Upper lobe of left lung (tissue), 6 donors: ENCODE measurements at places on chromosomes 6 and 20.

- H3K27me3 ChIP-seq = no peaks in the 10 kb centered on the region
- H3K4me3 ChIP-seq = no peak overlapping the region
- no peaks in the 10 kb centered on the region for H3K4me1 ChIP-seq
- no peak for DNase-seq
- H3K27ac ChIP-seq = no peak overlapping the region
Measured at GRCh38 chr6:131231103-131231502, 95.8 kb downstream of the AKAP7 start.

- no peak overlapping the region for H3K4me3 ChIP-seq
- DNase-seq = no peak
- H3K4me1 ChIP-seq = peaks cover 10% of the 10 kb centered on the region
Measured at GRCh38 chr6:15595461-15596173, 67.2 kb downstream of the DTNBP1 start.

DNA sequence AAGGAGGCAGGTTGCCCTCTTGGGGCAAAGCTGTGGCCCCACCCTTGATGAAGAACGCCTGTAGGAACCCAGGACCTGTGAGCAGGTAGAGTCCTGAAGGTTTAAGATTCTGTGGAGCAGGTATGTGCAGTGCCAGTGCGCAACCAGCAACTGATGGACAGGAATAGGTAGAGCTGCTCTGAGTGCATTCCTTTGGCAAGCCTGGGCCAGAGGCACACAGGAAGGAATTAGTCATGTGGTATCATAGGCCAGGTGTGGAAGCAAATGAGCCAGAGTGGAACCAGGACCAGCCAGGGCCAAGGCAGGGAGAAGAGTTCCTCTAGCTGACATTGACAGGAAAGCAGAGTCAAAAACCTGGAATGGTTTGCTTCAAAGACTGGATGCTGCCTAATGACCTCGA lies 1.4 kb upstream of the KHDC1 start:
- no peaks in the 10 kb centered on the region for H3K36me3 ChIP-seq
- DNase-seq = no peak
- H3K4me3 ChIP-seq = no peak overlapping the region
- H3K4me1 ChIP-seq = peaks cover 9% of the 10 kb centered on the region
- H3K27ac ChIP-seq = no peak overlapping the region

GRCh38 chr20:46031701-46032254 lies 2.8 kb downstream of the SLC12A5 start:
- H3K36me3 ChIP-seq = no peaks in the 10 kb centered on the region
- H3K27me3 ChIP-seq = peaks cover 15% of the 10 kb centered on the region
- H3K4me3 ChIP-seq = no peak overlapping the region

DNA sequence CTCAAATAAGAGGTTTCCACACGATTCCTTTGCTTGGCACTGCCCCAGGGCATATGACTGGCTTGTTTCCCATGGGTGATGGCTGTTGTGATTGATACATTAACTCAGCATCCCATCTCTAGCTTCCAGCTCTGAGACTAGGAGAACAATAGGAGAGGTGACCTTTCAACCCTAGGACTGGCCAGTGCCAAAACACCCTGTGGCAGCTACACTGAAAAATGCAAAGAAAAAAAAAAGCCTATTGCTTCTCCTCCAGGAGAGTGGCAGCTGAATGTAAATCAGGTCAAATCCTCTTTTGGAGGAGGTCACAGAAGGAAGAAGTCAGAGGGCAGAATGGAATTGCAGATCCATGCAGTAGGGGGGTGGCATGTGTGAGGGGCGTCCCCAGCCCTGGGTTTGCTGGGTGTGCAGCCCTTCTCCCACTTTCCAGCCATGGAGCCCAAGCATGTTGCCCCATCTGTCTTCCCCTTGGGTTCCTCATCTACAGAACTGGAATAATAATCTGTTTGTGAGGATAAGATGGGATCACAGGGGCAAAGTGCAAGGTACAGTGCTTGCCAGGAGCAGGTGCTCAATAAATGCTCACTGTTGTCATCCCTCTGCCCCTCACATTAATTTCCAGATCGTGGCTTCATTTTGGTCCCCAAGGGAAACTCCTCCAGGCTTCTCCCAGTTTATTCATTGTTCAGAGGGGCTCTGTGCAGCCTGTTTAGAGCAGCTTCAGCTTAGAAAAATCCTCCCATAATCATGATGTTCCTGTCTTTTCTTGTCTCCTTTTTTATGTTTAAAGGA lies 245.0 kb upstream of the RIN2 start:
- no peaks in the 10 kb centered on the region for H3K27me3 ChIP-seq
- no peak for DNase-seq

DNA sequence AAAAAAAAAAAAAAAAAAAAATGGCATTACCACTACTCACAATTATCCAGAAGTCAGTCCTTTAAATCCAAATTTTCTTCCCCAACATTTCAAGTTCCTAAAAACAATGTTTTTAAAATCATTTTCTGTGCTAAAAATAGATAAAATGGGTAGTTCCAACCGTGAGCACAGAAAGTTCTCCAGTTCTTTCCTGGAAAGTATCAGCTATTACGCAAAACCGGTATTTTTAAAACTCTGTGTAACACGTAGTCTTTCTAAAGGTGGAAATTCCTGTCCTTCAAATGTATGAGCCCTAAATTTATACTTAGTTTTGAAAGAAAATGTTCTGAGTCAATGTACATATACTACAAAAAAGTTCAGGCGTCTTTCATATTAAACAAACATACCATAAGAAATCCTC lies 83.5 kb upstream of the SCAF8 start:
- peaks cover 14% of the 10 kb centered on the region for H3K4me1 ChIP-seq
- H3K4me3 ChIP-seq = no peak overlapping the region
- H3K27ac ChIP-seq = peak overlapping the region; percentile 59
- DNase-seq = no peak

GRCh38 chr6:127515234-127515793 lies 3.8 kb downstream of the MTCL3 start:
- peaks cover 3% of the 10 kb centered on the region for H3K27me3 ChIP-seq
- peaks cover 35% of the 10 kb centered on the region for H3K4me1 ChIP-seq
- H3K4me3 ChIP-seq = peak overlapping the region; percentile 72
- DNase-seq = no peak
- no peaks in the 10 kb centered on the region for H3K36me3 ChIP-seq

DNA sequence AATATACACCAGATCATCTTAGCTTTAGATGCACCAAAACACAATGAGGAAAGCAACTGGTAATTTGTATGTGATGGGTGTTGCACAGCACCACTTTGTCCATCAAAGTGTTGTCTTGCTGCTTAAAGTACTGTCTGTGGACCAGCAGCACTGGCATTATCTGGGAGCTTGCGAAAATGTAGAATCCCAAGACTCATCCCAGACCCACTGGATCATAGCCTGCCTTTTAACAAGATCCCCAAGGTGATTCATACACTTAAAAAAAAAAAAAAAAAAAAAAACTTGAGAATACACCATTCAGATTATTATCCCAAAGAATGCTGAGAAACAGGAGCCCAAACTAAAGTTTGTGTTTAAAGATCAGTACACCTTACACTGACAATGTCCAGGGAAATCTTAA lies 123.4 kb downstream of the TASP1 start:
- H3K27ac ChIP-seq = no peak overlapping the region
- H3K27me3 ChIP-seq = no peaks in the 10 kb centered on the region
- DNase-seq = no peak

DNA sequence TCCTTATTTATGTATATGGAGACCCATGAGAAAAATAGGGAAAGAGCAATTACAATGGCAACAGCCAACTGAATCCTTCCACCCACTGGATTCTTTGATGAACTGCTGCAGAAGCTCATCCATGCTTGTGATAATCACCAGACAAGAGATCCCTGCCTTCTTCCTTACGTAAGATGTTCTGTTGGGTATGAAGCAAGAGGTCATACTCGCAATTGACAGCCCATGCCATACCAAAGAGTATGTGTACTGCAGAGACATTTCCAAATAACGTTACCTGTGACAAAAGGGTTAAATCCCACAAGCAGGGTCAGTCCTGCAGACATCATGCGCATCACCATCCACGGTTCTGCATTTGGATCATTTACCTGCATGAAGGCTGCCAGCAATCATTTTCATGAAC lies 27.8 kb downstream of the ELOVL5 start:
- no peak overlapping the region for H3K27ac ChIP-seq
- peaks cover 18% of the 10 kb centered on the region for H3K4me1 ChIP-seq
- no peak overlapping the region for H3K4me3 ChIP-seq
- no peak for DNase-seq
- H3K27me3 ChIP-seq = no peaks in the 10 kb centered on the region
- no peaks in the 10 kb centered on the region for H3K36me3 ChIP-seq

- no peak for DNase-seq
- H3K27me3 ChIP-seq = no peaks in the 10 kb centered on the region
- H3K27ac ChIP-seq = no peak overlapping the region
- H3K36me3 ChIP-seq = no peaks in the 10 kb centered on the region
Measured at GRCh38 chr6:24990236-24990845, 54.6 kb upstream of the RIPOR2 start.

DNA sequence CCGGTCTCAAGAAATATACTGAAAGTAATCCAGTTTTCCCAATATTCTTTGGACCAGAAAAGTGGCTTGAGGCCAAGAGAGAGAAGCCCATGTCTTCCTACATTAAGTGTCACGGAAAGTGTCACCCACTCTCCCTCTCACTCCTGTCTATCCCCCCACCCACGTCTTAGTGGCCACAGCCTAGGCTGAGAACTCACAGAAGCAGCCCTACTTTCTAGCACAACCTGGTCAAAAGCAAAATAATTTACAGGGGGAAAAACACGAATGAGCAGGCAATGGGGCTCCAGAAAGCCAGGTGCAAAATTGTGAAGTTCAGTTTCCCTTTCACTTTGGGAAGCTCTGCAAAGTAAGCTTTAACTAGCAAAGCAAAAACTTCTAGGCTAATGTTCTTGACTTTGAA lies 118.0 kb downstream of the OPRM1 start:
- H3K4me1 ChIP-seq = peaks cover 18% of the 10 kb centered on the region
- H3K27me3 ChIP-seq = no peaks in the 10 kb centered on the region
- peak overlapping the region; percentile 42 for H3K27ac ChIP-seq
- H3K36me3 ChIP-seq = no peaks in the 10 kb centered on the region
- peak overlapping the region; percentile 28 for H3K4me3 ChIP-seq

- H3K27ac ChIP-seq = peak overlapping the region; percentile 67
- H3K4me3 ChIP-seq = no peak overlapping the region
- H3K27me3 ChIP-seq = no peaks in the 10 kb centered on the region
- H3K4me1 ChIP-seq = peaks cover 41% of the 10 kb centered on the region
- peaks cover 9% of the 10 kb centered on the region for H3K36me3 ChIP-seq
Measured at GRCh38 chr20:44593751-44594150, 11.4 kb downstream of the PKIG start.

DNA sequence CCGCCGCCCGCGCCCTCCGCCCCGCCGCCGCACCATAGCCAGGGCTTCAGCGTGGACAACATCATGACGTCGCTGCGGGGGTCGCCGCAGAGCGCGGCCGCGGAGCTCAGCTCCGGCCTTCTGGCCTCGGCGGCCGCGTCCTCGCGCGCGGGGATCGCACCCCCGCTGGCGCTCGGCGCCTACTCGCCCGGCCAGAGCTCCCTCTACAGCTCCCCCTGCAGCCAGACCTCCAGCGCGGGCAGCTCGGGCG lies 1.5 kb downstream of the FOXC1 start:
- peaks cover 62% of the 10 kb centered on the region for H3K4me1 ChIP-seq
- no peaks in the 10 kb centered on the region for H3K36me3 ChIP-seq
- peak overlapping the region; percentile 61 for H3K27ac ChIP-seq
- no peak for DNase-seq
- peaks cover 37% of the 10 kb centered on the region for H3K27me3 ChIP-seq
- peak overlapping the region; percentile 65 for H3K4me3 ChIP-seq

DNA sequence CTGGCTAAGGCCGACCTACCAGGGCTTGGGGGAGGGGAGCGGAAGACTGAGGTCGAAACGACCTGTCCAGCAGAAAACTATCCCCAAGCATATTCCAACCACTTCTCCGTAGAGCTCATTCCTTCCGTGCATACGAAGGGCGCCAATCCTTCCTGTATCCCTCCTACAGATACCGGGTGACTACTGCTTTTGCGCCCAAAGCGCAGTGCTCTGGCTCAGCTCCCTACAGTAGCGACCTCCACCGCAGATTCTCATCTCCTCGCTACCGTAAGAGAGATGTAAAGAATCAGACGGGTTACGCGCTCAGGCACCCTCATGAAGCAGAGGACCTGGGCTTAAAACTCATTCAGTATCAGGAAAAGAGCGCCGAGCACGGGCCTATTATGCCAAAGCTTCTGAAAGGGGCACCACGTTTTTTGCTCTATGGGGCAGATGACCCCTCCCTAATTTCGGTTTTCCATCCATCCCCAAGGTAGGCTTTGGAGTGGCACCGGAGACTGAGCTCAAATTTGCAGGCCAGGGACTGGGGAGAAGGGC lies 563 bp upstream of the NNAT start:
- peaks cover 23% of the 10 kb centered on the region for H3K36me3 ChIP-seq
- H3K27ac ChIP-seq = peak overlapping the region; percentile 28
- H3K4me3 ChIP-seq = no peak overlapping the region
- H3K27me3 ChIP-seq = no peaks in the 10 kb centered on the region
